Naive thymus-derived CD4-positive, alpha-beta T cell (primary cell): ENCODE measurements at places on chromosomes 16 and 17. TPM values are rescaled to one million over a fixed set of nuclear protein-coding genes. Genes with fewer than 3 reads are reported as not detected.

DNA sequence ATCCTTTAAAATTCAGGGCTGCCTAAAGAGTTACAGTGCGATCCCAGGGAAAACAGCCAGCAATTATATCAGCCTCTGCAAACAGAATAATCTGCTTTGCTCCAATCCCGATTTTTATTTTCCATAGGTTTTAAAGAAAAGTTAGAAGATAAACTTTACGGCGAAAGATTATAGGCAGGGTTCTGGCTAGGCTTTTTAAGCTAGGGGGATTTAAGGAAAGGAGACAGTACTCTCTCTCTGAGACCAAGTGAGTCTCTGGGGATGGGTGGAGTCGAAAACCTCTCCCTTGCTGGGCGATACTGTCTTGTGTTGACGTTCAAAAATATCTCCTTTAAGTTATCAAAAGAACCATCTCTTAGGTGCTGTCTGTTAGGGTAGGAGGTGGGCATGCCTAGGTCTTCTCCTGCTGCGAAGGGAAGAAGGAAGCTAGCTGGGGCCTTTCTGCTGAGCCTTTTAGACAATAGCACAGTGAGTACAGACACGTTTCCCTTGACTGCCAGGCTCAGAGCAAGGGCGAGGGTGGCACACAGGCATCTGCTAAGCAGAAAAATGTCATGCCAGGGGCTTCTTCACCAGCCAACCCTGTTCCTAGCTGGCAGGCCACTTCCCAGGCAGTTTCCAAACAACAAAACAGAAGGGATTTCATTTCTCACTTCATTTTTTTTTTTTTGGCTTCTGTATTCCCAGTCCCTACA, 167.9 kb upstream of the MAF start:
- DNase-seq: no peak

GRCh38 chr16:47983999-47984580, 171.7 kb downstream of the ABCC12 start:
- no peak for DNase-seq

- DNase-seq: no peak
Observed at GRCh38 chr16:49528060-49528865, 154.7 kb downstream of the C16orf78 start.

DNA sequence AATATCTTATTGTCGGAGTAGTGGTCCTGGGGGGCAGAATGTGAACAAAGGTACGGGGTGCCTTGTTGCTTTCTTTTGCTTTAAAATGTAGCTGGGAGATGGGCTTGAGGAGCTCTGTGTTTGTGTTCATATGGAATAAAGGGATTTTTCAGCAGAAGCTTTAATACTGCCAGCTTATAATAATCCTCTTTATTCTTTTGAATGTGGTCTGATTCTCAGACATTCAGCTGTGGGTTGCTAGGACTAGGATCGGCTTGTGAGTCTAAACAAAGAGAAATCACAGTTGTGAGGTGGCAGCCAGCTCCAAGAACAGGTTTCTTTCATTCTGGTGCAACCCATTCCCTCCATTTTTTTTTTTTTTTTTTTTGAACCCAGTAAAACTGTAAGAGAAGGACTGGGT, 7.2 kb downstream of the MRPL58 start:
- no peak for DNase-seq

DBF4B gene
- 3.8 TPM for total RNA-seq

DNA sequence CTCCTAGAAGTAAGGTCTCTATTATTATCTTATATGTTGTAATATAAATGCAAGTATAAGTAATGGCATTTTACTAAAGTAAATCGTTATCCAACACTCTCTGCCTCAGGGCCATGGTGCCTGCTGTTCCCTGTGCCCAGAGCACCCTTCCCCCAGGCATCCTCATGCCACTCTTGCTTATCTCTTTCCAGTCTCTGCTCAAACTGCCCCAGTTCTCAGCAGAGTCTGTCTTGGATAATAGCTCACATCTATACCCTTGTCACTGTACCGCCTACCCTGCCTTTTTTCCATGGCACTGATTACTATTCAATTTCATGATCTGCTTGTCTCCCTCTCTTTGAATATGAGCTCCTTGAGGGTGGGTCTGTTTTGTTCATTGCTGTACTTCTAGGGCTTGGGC, 31.7 kb downstream of the CDH1 start:
- DNase-seq: no peak

DNA sequence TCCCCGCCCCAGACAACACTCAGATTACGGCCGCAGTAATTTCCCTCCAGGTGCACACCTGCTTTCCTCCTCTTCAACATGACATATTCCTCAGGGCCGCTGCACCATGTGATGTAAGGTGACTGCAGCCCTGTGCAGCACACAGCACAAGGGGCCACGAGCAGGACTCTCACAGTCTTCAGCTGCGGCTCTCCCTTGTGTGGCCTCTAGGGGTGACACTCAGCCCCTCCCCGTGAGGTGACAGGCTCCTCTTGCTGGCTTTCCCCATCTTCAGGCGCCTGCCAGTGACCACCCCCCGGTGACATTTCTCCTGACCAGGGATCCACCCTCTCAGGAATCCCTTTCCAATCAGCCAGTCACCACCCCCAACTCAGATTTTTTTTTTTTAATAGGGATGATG, 31.3 kb upstream of the ABCC3 start:
- DNase-seq: no peak

DNA sequence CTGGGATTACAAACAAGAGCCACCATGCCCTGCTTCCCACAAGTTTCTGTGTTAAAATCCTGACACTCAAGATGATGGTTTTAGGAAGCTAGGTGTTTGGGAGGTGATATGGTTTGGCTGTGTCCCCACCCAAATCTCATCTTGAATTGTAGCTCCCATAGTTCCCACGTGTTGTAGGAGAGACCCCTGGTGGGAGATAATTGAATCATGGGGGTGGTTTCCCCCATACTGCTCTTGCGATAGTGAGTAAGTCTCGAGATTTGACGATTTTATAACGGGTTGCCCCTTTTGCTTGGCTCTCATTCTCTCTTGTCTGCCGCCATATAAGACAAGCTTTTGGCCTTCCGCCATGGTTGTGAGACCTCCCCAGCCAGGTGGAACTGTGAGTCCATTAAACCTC, 17.2 kb upstream of the SMG1 start:
- no peak for DNase-seq

GRCh38 chr17:78486946-78487680, 90.1 kb downstream of the DNAH17 start:
- DNase-seq: no peak

- no peak for DNase-seq
Observed at GRCh38 chr16:22770866-22771265, 43.1 kb upstream of the HS3ST2 start.

KRT33B gene
- total RNA-seq: not detected

GRCh38 chr16:12729448-12729847, 74.2 kb downstream of the CPPED1 start:
- no peak for DNase-seq

GRCh38 chr16:77273-77806, 685 bp upstream of the MPG start:
- peak; percentile 29 for DNase-seq

TBC1D3E gene
- total RNA-seq: not detected

DNA sequence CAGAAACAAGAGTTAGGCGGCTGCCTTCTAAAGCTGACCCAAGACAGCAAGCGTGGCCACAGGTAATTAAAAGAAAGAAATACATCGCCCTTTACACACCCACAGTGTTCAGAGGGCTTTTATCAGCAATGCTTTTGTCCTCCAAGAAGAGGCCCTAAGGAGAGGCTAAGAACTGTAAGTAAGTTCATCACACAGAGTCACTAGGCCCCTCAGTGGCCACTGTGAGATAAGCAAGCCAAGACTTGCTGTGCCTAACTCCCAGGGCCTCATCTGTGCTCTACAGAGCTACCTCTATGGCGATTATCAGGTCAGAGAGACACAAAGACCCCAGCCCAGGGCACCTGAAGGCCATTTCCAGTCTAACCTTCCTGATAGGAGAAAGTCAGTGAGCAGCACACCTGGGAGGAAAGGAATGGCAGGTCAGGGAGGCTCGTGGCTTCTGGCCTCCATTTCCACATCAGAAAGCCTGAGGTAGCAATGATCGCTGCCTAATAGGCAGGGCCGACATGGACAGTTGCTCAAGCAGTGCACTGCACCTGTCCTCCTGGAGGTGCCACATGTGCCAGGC, 545.2 kb upstream of the CDH11 start:
- DNase-seq: no peak

KLHL10 gene
- total RNA-seq: not detected

DNA sequence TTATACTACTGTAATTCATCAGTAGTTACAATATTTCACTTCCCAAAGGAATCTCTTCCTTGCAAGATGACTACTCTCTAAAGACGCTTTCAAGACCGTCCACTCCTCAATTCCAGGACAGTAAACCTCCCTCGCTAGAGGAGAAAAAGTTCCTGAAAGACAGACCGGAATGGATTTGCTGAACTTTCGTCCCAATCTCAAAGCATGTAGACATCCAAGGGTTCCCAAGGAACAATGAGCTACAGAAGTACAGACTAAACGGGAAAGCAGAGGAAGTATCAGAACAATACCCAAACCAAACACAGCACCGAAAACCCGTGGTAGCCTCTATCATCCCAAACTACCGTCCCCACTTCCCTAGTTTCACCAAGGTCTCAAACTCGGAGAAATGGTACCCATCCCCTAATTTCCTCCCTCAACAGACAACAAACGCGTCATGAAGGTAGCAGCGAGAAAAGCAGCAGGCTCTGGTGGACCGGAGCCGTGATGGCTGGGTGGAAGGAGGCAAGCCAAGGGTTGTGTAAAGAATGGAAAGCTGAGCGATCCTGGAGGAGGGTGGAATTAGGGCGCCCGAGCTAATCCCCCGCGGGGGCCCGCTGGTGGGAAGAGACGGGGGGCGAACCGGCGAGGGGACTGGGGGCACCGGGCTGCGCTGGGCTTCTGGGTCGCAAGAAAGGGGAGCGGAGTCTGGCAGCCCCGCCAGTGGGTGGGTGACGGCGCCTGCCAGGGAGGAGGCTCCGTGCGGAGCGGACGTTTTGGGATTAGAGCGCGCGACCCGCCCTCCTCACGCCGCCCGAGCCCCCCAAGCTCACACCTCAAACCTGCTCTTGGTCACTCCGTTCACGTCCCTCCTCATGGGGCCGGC, 647 bp downstream of the FBXL20 start:
- DNase-seq: no peak

ZC3H7A gene
- 88.6 TPM for total RNA-seq

DNA sequence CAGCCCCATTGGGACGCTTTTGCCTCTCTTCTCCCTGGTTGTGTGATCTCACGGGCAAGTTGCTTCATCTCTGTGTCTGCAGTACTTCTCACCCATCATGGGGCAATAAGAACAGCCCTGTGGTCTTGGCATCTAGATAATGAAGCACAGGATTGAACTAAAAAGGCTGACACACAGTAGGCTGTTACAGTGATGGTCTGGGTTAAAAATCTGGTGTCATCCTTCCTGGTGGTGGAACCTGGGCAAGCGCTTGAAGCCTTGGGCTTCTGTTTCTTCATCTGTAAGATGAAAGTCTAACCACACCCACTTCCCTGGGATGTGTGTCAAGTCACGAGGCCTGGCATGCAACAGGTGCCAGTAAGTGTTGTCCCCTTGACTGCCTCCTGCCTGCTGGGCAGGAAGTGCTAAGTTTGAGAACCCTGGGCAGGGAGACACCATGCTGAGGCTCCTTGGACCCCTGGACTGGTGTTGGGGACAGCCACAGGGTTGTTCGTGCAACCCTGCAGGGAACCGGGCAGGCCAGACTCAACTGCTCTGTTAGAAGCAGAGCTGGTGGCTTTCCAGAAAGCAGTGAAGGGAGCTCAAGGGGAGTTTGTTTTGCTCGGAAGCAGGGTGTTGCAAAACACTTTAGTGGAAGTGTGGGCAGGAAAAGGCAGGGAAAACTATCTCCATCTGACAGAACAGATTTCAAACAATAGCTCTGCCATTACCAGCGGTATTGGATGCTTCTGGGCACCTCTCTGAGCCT, 5.9 kb upstream of the MAP2K3 start:
- no peak for DNase-seq

DNA sequence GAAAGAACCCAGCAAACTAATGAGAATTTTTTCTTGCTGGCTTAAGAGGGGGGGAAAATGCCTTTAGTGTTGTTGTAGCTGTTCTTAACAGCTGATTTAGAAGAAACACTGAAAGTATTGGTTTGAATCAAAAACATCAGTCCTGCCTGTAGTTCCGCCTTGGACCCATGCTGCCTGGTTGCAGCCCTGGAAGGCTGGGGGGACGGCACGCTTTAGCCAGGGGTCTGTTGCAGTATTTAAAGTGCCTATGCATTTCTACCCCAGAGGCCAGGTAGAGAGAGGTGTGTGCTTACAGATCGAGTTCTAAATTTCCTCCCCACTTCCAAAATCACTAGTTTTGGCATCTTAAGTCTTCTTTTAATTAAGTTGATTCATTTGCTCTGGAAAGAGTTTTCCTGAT, 201.9 kb downstream of the CCDC182 start:
- no peak for DNase-seq

- no peak for DNase-seq
Observed at GRCh38 chr16:78900044-78900811, 700.3 kb downstream of the MAF start.

DNA sequence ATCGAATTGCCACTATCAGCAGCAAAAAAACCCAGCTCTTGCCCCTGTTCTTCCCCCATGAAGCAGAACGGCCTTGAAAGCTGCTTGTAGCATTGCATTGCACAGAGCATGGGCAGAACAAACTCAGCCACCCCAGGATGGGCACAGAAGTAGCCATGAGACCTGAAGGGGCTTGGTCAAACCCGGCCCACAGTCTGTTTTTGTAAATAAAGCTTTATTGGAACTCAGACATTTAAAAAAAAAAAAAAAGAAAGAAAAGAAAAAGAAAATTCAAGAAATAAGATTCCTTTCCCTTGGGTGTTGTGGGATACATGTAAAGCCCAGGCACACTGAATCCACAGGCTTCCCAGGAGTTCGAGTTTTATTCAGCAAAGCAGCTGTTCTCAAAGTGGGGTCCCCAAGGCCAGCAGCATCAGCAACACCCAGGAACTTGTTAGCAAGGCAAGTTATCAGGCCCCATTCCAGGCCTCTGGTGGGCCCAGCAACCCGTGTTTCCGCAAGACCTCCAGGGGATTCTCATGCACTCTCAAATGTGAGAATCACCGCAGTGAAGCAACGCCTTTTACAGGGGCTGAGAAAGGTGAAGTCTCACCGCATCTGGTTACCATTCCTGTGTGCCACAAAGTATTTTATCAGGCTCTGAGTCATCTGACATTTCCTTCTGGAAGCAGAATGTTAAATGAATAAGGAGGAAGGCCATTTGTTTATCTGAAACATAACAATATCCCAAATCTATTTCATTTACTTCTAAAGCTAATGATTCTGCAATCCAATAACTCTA, 108.2 kb downstream of the SLC39A11 start:
- no peak for DNase-seq

GSG1L gene
- total RNA-seq: not detected

GRCh38 chr17:67364847-67365737, 1.3 kb downstream of the PSMD12 start:
- DNase-seq: no peak

GRCh38 chr16:80166082-80166481, 374.7 kb upstream of the DYNLRB2 start:
- DNase-seq: no peak

- DNase-seq: no peak
Observed at GRCh38 chr17:57121308-57122042, 36.4 kb downstream of the AKAP1 start.

NPIPB8 gene
- 1.8 TPM for total RNA-seq

CCDC92B gene
- total RNA-seq: 0.54 TPM

RTN4RL1 gene
- total RNA-seq: not detected

GPR142 gene
- total RNA-seq: not detected

WFIKKN1 gene
- total RNA-seq: 0.81 TPM
